ENCODE measurements at places on chromosomes 5 and 9.

DNA sequence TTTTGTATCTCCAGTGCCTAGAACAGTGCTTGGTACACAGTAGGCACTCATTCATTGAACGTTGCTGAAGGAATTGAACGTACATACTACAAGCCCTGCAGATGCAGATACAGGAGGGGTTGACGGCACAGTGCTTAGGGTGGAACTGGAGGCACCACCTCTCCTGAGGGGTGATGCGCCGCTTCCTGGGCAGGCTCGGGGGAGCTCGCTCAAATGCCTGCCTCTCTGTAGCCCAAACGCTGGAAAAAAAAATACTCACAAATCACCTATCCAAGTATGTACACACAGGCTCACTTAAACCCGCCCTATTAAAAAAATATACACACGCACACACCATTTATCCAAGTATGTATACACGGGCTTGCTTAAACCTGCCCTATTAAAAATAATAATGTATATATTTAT is 536 bp upstream of the COMMD10 start:
- H3K27ac ChIP-seq = peak overlapping the region; percentile 96
- DNase-seq = no peak
- H3K4me3 ChIP-seq = peak overlapping the region; percentile 95
- peaks cover 36% of the 10 kb centered on the region for H3K4me1 ChIP-seq
- H3K27me3 ChIP-seq = no peaks in the 10 kb centered on the region
- H3K36me3 ChIP-seq = peaks cover 23% of the 10 kb centered on the region

GRCh38 chr5:54624805-54625568 is 107.4 kb downstream of the SNX18 start:
- no peak overlapping the region for H3K4me3 ChIP-seq
- H3K27me3 ChIP-seq = no peaks in the 10 kb centered on the region
- peaks cover 3% of the 10 kb centered on the region for H3K36me3 ChIP-seq
- H3K27ac ChIP-seq = no peak overlapping the region
- no peak for DNase-seq

GRCh38 chr9:99249619-99250018 is 27.5 kb downstream of the SEC61B start:
- peaks cover 50% of the 10 kb centered on the region for H3K4me1 ChIP-seq
- DNase-seq = no peak
- no peaks in the 10 kb centered on the region for H3K27me3 ChIP-seq
- H3K27ac ChIP-seq = no peak overlapping the region
- peaks cover 2% of the 10 kb centered on the region for H3K36me3 ChIP-seq

- no peaks in the 10 kb centered on the region for H3K4me1 ChIP-seq
- H3K27me3 ChIP-seq = no peaks in the 10 kb centered on the region
- H3K27ac ChIP-seq = no peak overlapping the region
- no peak for DNase-seq
Observed at GRCh38 chr5:90741022-90741564, 182.5 kb downstream of the ADGRV1 start.

DNA sequence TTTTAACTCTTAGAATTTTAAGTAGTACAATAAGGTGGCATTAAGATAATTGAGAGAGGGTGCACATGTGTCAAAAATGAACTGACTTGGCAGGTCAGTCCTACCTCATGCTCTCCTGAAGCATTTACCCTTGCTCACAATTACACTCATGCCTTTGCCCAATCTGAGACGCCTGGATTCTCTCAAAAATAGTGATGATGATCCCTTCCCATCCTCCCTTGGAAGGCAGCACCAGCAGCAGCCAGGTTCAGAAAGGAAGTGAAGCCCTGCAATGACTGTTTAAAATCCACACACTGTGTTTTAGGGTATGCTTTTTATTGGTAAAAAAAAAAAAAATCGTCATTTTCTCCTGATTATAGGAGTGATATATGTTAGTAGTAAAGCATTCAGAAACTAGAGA is 246.6 kb downstream of the PRELID2 start:
- DNase-seq = no peak
- H3K36me3 ChIP-seq = no peaks in the 10 kb centered on the region
- no peak overlapping the region for H3K27ac ChIP-seq
- H3K4me1 ChIP-seq = no peaks in the 10 kb centered on the region

- DNase-seq = no peak
- peak overlapping the region; percentile 13 for H3K27ac ChIP-seq
- no peaks in the 10 kb centered on the region for H3K27me3 ChIP-seq
Observed at GRCh38 chr9:89740722-89741121, 135.9 kb downstream of the GADD45G start.

DNA sequence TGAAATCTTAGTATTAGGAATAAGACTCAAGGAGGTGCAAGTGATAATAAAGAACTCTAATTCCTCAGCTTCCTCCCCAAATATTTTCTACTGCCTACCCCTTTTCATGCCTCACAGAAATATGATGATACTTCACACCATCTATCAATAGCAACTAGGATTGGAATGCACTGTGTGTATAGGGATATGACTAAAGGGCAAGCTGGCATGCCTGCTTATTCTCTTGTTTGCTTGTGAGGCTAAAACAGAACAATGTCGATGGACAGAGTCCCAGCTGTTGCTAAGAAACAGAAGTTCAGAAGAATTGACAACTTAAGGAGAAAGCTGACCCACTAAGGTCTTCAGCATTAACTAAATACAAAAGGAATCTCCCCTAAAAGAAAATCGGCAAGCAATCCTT is 9.7 kb upstream of the CHD1 start:
- H3K4me3 ChIP-seq = no peak overlapping the region
- no peaks in the 10 kb centered on the region for H3K36me3 ChIP-seq
- H3K4me1 ChIP-seq = peaks cover 33% of the 10 kb centered on the region
- peak overlapping the region; percentile 22 for H3K27ac ChIP-seq
- DNase-seq = no peak
- H3K27me3 ChIP-seq = no peaks in the 10 kb centered on the region

- peaks cover 13% of the 10 kb centered on the region for H3K36me3 ChIP-seq
- H3K27me3 ChIP-seq = peaks cover 3% of the 10 kb centered on the region
- peaks cover 36% of the 10 kb centered on the region for H3K4me1 ChIP-seq
- no peak overlapping the region for H3K27ac ChIP-seq
Observed at GRCh38 chr9:136110082-136111061, 8.3 kb downstream of the TMEM250 start.

DNA sequence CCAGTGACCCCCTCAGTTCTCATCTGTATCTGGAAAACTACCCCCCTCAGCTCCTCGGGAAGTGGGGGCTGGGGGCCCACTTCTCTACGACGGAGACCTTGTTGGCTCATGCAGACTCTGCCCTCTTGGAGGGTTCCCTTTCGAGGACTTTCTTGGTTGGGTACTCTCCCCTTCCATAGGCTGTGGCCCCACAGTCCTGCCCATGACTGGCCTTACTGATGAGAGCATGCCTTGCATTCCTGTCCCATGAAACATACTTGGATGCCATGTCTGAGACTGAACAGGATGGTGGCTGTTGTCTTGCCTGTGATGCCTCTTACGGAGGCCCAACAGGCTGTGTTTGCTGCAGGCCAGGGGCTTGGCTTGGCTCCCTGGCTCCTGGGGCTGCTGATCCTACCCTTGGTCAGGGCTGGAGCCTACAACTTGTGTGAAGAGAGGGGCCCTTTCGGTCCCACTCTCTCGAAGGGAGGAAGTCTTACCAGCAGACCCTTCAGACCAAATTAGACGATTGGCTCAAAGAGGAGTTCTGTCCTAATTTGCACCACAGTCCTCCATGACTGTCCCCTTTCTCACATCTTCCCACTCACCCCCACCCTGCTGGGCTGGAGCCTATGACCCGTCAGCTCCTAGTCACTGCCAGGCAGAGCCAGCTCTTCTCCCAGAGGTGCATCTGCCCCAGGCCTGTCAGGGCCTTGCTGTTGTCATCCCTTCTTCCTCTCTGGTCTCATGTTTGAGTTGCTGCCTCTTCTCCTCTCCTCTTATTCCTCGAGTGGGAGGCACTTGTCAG is 109.9 kb downstream of the CACNA1B start:
- H3K27ac ChIP-seq = no peak overlapping the region
- H3K4me1 ChIP-seq = no peaks in the 10 kb centered on the region
- no peak for DNase-seq
- no peaks in the 10 kb centered on the region for H3K36me3 ChIP-seq
- H3K4me3 ChIP-seq = no peak overlapping the region

GRCh38 chr5:80629281-80629680 is 25.2 kb upstream of the MSH3 start:
- DNase-seq = no peak
- H3K36me3 ChIP-seq = peaks cover 21% of the 10 kb centered on the region
- H3K27ac ChIP-seq = no peak overlapping the region
- H3K4me3 ChIP-seq = no peak overlapping the region

DNA sequence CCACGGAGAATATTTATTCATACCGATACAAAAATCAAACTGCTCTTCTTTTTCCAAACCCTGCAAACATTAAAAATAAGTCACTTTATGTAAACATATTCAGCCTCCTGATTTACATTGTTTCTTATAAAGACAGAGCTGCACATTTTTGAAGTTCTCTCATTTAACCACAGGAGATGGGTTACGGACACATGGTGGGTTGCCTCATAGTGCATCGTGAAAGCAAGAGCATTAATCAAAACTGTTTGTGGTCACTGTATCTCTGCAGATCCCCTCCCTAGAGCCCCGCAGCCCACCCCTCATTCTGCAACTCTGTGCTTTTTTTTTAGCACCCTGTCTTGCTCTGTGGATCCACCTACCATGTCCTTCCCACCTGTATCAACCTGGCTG is 43.3 kb upstream of the EQTN start:
- H3K36me3 ChIP-seq = peaks cover 4% of the 10 kb centered on the region
- no peak overlapping the region for H3K4me3 ChIP-seq
- H3K4me1 ChIP-seq = peaks cover 13% of the 10 kb centered on the region
- H3K27ac ChIP-seq = no peak overlapping the region
- no peaks in the 10 kb centered on the region for H3K27me3 ChIP-seq

All from activated B cell treated with CpG ODN at 0.5 μM for 24 hours (primary cell).